ENCODE measurements at places on chromosomes 4 and X.
A peak's percentile ranks its signal among the peaks of the same experiment; 100 is the strongest.

GRCh38 chrX:13937370-13938050 is 92.2 kb downstream of the GEMIN8 start:
- no peak for DNase-seq

DNA sequence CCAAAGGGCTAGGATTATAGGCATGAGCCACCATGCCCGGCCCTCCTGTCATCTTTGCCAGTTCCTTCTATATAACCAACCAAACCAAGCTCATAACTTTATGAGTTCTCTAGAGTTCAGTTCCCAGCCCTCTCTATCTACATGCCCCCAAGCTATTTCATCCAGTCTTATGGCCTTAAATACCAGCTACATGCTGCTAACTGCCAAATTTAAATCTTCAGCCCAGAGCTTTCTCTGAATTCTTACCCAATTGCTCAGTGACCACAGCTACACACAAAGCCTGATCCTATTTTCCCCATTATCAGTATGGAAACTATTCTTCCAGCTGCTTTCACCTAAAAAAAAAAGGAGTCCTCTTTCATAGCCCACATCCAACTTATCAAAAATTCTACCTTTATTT is 23.1 kb downstream of the TMEM184C start:
- no peak for DNase-seq

GRCh38 chrX:96719161-96719875 is 34.7 kb downstream of the DIAPH2 start:
- no peak for DNase-seq

- DNase-seq: peak; percentile 82
Observed at GRCh38 chr4:153127760-153128494, 76.3 kb upstream of the TRIM2 start.

GRCh38 chr4:30559481-30559880 is 160.7 kb upstream of the PCDH7 start:
- no peak for DNase-seq

DNA sequence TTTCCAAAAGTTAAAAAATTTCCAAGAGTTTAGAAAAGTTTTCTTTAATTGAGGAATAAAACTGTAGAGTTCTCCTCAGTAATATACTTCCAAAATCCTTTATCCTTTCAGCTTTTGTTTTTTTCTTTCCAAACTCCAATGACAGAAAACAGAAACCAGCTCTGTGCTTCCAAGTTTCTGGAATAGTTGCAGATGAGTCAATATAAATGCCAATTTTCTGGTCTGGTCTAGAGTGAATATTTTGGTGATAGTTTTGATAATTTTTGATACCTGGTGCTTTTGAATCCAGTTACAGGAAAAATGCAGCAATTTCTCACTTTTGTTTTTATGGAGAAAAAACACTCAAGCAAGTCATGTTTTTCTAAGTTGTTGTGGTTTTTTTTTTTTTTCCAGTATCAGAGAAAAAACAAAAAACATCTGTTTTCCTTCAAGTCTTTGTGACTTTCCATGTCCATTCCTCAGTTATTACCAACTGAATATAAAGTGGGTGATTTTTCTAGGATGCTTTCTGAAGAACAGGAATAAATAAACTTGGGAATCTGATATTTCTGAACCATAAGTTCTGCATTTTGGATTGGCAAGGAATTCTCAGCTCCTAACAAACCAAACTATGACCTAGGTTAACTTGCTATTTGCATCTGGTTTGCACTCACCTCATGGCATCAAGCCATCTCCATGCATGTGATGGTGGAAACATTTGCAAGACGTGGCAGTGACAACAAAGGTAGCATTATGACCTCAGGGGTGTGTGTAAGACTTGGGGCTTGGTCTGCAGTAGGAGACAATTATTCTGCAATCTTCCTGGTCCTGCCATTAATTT is 139.1 kb downstream of the VEGFC start:
- DNase-seq: no peak

GRCh38 chrX:41589634-41590270 is 99.0 kb upstream of the GPR34 start:
- no peak for DNase-seq

GRCh38 chr4:41448934-41449333 is 89.0 kb upstream of the LIMCH1 start:
- no peak for DNase-seq

DNA sequence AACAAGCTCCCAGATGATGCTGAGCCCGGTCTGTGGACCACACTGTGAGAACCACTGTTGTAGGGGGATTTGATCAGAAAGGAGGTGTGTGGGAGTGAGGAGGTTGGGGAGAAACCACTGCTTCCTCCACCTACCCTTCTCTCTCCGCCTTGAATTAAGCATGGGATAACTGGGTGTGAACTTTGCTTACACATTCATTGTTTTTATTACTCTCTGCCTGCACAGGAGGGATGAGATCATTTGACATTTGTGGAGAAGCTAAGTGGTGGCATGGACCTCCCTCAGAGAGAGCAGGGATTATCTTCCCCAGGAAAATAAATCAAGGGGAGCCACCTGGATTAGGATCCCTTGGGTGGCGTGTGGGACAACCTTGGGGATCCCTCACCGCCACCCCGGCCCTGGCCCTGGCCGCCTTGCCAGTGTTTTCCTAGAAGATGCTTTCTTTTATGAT is 212.1 kb upstream of the ATP6AP2 start:
- DNase-seq: no peak

All from stimulated activated CD4-positive, alpha-beta T cell treated with anti-CD3 and anti-CD28 coated beads, Interleukin-12 subunit alpha, Interleukin-12 subunit beta, amount 100 ng/mL, for 4 hours (primary cell).